ENCODE measurements at places on chromosomes 6 and 20.
A peak's percentile ranks its signal among the peaks of the same experiment; 100 is the strongest.

DNA sequence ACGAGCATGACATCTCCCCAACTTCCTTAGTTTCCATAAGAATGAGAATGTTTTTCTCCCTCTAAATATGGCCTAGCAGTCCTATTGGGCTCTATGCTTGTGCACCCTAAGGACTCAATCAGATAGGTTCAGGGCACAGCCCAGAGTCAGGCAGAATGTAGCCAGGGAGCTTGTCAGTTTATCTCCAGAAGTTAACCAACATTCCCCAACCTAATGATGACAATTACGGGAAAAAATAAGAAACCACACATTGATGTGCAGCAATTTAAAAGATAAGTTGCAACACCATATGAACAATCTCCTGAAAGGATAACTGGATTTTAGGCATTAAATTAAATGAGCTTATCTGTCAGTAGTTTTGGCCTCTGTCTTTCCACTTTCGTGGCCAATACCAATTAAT, 71.1 kb downstream of the HDDC2 start:
- no peak for DNase-seq

- DNase-seq, result no peak
These were observed 200.6 kb downstream of the MAFB start for GRCh38 chr20:40488401-40488800.

DNA sequence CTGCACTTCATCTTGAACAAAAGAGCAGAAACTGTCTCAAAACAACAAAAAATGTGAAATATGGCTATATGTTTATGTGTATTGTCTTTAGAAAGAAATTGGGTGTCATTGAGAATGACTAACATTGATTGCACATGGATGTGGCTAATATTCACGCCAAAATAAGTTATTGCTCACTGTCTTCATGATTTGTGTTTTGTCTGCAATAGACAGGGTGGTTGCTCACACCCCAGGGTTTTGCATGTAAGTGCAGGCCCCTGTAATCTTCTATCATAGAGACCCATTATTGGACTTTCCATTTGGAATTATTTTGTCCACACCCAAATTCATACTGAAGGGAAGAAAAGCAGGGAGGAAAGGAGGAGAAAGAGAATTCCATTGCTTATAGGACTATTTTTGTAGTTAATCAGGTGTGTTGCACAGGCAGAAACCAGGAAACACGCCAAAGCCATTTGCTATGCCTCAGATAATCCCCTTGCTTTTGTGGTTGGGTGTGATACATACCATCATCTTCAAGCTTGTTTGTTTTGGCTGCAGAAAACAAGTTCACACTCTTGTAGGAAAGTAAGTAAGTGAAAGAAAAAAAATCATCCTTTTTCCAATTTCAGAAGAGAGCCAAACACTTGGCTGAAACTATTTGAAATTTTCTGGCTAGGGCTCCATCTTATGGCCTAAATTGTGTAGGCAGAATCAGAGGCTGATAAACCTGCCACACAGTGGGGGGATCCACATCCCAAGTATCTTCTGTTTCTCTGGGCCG, 214.1 kb downstream of the COL12A1 start:
- no peak for DNase-seq

DNA sequence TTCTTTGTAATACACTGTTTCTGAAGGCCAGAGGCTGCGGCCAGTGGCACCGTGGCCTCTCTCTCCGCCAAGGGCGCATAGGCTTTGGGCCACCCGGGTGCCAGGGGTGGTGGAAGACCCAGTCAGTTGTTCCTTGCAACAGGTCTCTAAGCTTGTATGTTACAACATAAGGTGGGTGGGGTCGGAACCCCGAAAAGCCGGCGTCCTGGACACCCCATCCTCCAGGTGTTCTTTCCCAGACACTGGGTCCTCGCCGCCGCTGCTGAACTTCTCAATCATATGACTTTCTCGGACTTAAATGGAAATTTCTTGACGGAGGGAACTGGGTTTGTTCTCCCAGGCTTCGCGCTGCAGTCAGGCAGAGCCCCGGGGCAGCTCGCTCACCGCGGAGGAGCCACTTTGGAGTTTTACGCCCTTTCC, 983 bp upstream of the KCNQ5 start:
- DNase-seq, result no peak

DNA sequence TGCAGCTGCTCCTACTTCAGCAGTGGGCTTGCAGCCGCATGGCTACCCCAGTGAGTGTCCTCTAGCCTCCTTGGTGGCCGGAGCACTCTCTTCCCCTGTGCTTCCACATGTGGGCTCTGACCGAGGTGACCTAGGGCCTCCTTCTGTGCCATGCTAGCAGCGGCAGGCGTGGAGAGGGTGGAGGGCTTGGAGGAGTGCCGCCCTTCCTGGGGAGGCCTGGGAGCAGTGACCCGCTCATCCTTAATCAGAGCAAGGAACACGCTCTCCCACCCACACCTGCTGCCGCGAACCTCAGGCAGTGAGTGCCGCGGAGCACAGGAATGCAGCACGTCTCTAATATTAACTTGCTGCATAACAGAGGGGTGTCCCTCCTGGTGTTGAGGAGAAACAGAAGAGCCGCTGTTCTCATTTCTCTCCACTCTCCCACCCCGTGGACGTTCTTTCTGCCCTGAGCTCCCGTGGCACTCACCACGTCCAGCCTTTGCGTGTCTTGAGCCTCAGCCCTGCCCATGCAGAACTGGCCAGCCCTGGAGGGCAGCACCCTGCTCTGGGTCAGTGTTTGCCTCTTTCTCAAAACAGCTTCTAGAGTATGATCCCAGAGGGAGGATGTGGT, 31.9 kb downstream of the DUSP22 start:
- DNase-seq, result no peak

DNA sequence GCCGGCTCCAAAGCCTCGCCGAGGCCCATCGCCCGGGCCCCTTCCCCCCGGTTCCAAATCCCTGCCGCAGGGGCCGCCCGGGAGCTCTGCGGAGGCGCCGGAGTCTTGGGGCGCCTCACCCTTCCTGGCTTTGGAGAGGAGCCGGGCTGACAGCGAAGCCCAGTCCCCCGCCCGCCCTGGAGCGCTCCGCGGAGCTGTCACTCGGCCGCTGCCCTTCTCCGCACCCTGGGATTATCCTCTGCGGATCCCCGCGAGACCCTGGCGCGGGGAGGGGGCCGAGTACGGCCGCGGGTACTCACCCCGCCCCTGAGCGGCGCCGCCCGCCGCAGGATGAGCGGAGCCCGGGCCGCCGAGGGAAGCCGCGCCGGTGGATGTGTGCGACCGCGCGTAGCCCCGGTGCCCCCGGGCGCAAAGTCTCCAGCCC, 343 bp downstream of the SNAP91 start:
- DNase-seq, result no peak

DNA sequence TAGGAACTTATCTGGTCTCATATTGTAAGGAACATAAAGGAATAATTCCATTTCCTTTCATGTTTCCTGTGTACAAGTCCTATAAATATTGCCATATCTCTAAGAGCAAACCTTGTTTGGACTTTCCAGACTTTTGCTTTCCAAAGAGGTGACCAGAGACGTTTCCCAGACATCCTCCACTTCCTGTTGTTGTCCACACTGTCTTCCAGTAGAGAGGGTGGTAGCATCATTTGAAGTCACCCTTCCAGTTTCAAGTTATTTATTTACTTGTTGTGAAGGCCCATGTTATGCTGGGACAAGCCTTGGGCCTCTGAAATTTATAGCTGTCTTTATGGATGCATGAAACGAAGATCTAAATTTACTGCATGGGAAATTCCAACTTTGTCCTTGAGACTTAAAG, 10.6 kb upstream of the TGM3 start:
- DNase-seq, result no peak

GRCh38 chr6:41642960-41643898, 5.0 kb downstream of the MDFI start:
- no peak for DNase-seq

DNA sequence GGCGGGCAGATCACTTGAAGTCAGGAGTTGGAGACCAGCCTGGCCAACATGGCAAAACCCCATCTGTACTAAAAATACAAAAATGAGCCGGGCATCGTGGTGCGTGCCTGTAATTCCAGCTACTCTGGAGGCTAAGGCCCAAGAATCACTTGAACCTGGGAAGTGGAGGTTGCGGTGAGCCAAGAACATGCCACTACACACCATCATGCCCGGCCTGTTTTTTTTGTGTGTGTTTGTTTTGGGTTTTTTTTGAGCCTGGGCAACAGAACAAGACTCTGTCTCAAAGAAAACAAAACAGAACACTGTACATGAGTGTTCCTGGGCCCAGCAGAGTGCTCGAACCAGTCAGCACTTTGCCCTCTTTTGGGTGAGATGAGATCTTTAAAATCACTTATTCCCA, 159.1 kb downstream of the MTHFD1L start:
- no peak for DNase-seq

DNA sequence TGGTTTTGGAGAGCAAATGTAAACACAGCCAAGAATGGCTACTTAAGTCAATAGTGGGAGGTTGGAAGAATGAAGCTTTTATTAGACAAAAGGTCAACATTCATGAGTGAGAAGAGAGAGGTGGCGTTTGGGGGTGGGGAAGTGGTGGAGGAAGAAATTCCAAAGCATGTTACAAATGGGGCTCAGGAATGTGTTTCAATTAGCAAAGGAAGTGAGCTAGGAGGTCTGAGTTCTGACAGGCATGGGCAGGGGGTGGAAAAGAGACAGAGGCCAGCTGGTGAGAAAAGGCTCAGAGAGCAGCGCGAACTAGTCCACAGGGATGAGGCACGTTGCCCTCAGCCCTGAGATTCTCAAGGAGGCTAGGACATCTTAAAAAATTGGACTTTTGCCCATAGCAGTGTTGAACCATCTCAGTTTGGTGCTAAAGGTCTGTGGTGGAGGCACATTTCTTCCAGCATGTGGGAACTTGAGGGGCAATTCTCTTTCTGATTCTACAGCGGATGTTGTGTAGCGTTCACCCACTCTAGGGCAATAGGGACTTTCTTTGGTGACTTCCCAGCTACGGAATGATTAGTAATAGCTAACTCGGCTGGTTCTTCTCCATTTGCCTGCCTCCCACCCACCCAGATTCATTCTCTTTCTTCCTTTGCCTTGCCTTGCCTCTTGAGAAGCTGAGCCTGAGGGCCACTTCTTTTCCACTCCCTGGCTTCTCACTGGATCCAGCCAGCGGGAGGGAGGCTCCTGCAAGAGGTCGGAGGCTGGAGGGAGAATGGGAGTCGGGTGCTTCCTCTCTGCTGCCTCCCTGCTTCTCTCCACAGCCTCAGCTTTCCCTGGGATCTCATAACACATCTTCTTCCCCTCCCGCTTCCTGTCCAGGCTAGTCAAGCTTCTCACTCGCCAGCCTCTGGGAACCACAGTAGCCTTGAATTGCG, 45.1 kb upstream of the NEDD9 start:
- DNase-seq, result peak; percentile 97

DNA sequence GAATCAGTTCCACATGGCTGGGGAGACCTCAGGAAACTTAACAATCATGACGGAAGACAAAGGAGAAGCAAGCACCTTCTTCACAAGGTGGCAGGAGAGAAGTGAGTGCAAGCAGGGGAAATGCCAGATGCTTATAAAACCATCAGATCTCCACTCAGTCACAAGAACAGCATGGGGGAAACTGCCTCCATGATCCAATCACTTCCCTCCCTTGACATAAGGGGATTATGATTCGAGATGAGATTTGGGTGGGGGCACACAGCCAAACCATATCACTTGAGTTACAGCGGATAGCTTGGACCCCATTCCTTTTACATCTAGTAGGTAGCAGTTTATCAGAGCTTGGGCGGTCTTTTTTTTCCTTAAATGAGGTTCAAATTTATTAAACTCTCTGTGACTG, 19.1 kb downstream of the AFDN start:
- no peak for DNase-seq

- no peak for DNase-seq
These were observed 57.8 kb downstream of the CDK5RAP1 start for GRCh38 chr20:33343521-33343920.

DNA sequence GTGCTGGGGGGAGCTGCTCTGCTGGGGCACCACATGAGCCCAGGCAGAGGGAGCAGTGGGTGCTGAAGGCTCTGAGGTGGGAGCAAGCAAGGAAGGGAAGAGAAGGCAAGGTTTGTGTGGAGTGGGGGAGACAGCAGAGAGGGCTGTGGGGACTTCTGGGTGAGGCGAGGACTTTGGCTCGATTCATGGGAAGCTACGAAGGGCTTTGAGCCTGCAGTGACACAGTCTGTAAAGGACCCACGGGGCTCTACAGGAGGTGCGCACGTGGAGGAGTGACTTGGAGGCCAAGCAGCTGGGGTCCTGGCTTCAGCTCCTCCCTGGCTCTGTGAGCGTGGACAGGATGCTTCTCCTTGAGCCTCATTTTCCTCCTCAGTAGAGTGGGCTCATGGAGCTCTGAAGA, 29.1 kb upstream of the CSNK2A1 start:
- DNase-seq, result no peak

GRCh38 chr6:127317388-127318128, 25.9 kb downstream of the ECHDC1 start:
- peak; percentile 76 for DNase-seq

DNA sequence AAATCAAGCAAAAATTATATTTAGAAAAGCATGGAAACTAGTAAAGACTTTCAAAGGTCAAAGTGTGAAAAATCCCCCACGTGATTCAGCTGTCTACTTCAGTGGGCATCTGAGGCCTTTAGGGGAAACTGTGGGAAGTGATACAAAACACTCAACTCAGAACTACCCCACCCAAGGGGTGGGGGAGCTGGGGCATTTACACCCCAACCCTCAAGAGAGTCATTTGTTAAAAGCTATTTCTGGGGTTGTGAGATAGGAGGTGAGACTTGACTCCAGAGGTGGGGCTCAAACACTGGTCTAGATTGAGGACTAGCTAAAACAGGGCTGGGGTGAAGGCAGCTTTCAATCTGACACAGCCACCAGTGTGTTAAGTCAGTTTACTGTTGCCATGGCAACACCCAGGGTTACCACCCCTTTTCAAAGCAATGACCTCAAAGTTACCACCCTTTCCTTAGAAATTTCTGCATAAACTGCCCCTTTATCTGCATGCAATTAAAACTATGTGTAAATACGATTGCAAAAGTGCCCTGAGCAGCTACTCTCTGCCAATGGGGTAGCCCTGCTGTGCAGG, 9.9 kb upstream of the GTSF1L start:
- DNase-seq, result no peak

DNA sequence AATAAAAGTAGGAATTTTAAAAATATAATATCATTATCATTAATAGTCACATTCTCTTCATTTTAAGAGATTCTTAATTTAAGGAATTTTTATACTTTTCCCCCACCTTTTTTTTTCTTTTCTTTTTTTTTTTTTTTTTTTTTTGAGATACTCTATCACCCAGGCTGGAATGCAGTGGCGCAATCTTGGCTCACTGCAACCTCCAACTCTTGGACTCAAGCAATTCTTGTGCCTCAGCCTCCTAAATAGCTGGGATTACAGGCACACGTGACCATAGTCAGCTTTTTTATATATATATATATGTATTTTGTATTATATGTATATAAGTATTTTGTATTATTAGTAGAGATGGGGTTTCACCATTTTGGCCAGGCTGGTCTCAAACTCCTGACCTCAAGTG, 457.7 kb downstream of the CDKAL1 start:
- no peak for DNase-seq

GRCh38 chr20:7346562-7346961, 579.1 kb downstream of the BMP2 start:
- DNase-seq, result no peak

GRCh38 chr6:110295451-110296165, 62.5 kb downstream of the METTL24 start:
- no peak for DNase-seq

Data from inflammatory macrophage treated with lipopolysaccharide for 1 hour (primary cell).